Muscle of back (tissue), 13 donors: ENCODE measurements at places on chromosomes 2 and 18.

GRCh38 chr18:36389811-36390581, 92.5 kb downstream of the FHOD3 start:
- no peak for DNase-seq

GRCh38 chr2:83531206-83531826, 927.8 kb downstream of the SUCLG1 start:
- no peak for DNase-seq

DNA sequence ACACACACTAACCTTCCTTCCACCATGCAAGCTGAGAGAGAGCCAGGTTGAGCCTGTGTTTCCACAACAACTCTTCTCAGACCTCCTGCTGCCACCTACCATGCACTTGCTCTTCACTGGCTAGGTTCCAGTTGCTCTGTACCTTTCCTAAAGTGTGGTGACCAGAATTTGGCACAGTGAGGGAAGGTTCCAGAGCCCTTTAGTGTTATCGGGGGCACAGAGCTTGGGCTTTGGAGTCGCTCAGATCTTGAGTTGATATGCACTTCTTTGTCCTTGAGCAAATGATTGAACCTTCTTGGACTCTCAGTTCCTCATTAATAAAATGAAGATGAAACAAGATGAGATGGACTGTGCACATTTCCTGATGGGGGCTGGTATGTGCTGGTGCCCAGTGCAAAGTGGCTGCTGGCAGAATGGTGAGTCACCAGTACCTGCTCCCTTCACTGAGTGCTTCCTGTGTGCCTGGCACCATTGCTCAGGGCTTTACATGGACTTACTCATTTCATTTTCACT, 47.1 kb downstream of the NEDD4L start:
- DNase-seq: no peak

- no peak for DNase-seq
These were observed 126.3 kb upstream of the BCL2L11 start for GRCh38 chr2:110994250-110994961.

GRCh38 chr2:230348787-230349186, 21.8 kb downstream of the SP140L start:
- no peak for DNase-seq
